ENCODE measurements at places on chromosomes 1 and 21.

DNA sequence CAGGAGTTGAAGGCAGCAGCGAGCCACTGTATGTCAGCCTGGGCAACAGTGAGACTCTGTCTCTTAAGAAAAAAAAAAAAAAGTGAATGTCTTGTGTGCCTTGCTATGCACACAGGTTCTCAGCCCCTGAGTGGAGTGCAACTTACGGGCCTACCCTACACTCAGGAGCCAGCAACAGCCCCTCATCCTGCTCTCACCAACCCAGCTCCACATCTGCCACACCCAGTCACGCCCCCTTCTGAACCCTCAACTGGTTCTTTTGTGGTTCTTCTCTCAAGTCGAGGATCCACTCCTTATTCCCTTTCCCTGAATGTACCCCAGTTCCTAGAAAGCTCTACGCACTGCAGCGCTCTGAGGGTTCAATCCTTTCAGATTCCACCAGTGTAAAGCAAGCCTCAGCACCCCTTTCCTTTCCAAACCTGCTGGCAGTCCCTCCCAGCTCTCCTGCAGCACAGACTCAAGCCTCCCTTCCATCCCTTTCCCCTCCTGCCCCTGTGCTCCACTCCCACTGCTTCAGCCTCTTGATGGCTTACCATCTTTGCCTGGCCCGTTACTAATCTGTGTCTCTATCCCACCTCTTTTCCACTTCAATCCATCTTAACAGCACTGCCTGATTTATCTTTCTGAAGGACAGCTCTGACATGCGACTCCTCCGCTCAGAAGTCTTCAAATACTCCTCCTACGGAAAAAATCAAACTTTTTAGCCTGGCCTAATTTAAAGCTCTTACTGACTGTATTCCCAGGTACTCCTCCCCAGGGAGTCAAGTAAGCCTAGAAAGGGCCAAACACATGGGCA is 38.1 kb downstream of the GNB1 start:
- no peak for DNase-seq

GRCh38 chr1:206702260-206702659 is 17.6 kb downstream of the MAPKAPK2 start:
- DNase-seq: no peak

DNA sequence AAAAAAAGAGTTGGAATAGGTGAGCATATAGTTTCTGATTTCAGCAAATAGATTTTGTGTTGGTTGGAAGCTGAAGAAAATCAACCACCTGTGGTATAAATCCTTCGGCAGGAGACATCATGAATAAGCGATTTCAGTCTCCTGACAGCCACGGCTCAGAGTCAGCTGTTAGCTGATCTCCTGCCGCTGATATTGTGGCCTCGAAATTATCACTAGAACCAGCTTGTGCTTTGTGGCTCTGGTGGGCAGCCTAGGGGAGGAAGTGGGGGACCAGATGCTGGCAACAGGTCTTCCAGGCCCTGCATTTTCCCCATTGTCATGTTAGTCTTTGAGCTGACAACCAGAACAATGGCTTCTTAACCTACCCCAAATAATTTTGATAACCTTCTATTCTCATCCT is 842 bp upstream of the GCSAML start:
- DNase-seq: no peak

DNA sequence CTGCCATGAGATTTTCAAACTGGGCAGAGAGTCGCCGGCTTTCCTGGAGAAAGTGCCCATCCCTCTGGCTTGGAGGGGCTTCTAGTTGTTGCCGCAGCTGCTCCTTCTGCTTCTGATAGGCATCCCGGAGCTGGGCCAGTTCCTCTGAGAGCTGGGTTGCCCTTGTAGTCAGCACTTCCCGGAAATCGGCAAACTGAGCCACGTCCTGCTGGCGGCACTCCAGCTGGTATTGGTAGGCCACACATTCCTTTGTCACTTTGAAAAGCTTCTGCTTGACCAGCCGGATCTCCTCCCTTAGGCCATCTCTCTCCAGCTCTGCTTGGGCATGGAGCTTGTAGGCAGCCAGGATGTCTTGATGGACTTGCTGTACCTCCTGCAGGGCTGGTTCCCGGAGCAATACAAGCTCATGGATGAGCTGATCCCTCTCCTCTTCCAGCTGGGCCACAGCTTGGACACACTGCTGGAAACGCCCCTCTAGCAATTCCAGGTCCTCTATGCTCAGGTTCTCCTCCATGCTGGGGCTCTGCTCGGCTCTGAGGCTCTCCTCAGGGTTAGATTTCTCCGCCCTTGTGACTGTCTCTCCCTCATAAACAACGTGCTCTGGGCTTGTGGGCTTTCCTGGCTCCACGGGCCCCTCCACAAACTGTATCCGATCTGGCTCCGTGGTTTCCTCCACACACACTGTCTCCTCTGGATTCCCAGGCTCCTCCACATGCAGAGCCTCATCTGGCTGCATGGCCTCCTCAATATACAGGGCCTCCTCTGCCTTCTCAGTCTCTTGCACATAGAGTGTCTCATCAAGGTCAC is 7.3 kb downstream of the SYNC start:
- peak; percentile 63 for DNase-seq
